ENCODE measurements at places on chromosomes 1 and 21.
A peak's percentile ranks its signal among the peaks of the same experiment; 100 is the strongest.

- no peak for DNase-seq
Observed at GRCh38 chr1:83746234-83746633, 252.7 kb downstream of the TTLL7 start.

- peak; percentile 62 for DNase-seq
Observed at GRCh38 chr1:4652631-4653327, 1.6 kb upstream of the AJAP1 start.

- DNase-seq: no peak
Observed at GRCh38 chr1:244037252-244037651, 13.8 kb upstream of the ZBTB18 start.

DNA sequence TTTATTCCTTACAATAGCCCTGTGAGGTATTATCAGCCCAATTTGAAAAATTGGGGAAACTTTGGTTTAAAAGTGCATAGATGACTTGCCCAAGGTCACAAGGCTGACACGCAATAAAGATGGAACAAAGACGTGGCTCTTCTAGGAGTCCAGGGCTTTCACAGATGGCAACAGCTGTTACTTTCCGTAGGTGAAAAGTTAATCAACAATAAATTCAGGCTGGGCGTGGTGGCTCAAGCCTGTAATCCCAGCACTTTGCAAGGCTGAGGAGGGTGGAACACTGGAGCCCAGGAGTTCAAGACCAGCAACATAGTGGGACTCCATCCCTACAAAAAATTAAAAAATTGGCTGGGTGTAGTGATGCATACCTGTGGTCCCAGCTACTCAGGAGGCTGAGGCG, 87.8 kb upstream of the ATF3 start:
- no peak for DNase-seq

- DNase-seq: no peak
Observed at GRCh38 chr1:153485863-153486262, 25.4 kb upstream of the S100A7 start.

- no peak for DNase-seq
Observed at GRCh38 chr1:56550138-56550858, 29.1 kb downstream of the PLPP3 start.

DNA sequence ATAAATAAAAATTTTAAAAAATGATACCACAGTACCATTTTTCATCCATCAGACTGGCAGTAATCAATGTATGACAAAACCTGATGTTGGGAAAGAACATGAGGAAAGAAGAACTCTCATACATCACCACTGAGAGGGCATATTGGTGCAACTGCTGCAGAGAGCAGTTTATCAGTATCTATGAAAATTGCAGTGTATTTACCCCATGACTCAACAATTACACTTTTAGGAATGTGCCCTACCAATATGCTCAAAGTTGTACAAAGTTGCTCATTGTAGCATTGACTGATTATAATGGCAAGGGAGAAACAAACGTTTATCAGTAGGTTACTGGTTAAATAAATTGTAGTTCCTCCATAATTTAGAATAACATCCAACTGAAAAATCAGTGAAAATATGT, 36.7 kb downstream of the CATSPERE start:
- DNase-seq: no peak

DNA sequence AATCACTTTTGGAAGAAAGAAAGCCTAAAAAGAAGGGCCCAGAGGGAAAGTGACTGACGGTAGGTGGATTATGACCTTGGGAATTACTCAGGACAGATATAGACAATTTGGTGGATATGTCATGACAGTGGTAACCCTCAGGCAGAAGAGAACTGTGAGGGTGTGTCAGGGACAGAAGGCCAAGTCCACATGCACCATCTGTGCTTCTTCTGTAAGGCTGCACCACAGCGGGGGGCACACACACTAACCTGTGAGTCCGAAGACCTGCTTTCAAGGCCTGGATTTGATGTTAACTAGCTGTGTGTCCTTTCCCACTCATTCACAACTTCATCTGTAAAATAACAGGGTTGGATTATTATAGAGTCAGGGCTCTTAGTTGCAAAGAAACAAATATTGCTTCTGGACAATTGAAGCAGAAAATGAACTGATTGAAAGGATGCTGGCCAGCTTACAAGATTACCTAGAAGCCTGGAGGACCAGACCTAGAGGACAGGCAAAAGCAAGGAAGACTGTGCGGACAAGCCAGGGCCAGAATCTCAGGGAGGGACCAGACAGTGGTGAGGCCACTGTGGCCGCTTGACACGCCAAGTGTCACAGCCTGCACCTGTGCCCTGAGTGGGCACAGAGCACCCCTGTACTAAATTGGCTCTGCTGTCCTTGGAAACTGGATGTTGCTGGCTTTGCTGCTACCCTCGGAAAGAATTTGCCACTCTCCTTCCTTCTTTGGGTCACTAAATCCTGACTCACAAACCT, 34.7 kb upstream of the USP24 start:
- DNase-seq: no peak

- peak; percentile 70 for DNase-seq
Observed at GRCh38 chr1:9651565-9652378, at the start of gene PIK3CD. Gene PIK3CD, plus strand, starts transcription at chr1:9651731. Its CDS starts 58,725 bp downstream, at chr1:9710456.

GRCh38 chr1:18907917-18908845, 5.8 kb upstream of the ALDH4A1 start:
- DNase-seq: no peak

- DNase-seq: peak; percentile 57
Observed at GRCh38 chr1:234730770-234731568, 121.0 kb upstream of the IRF2BP2 start.

GRCh38 chr1:168195199-168196135, 16.7 kb downstream of the TIPRL start:
- no peak for DNase-seq

- DNase-seq: no peak
Observed at GRCh38 chr1:46288485-46289133, 14.8 kb downstream of the LRRC41 start.

DNA sequence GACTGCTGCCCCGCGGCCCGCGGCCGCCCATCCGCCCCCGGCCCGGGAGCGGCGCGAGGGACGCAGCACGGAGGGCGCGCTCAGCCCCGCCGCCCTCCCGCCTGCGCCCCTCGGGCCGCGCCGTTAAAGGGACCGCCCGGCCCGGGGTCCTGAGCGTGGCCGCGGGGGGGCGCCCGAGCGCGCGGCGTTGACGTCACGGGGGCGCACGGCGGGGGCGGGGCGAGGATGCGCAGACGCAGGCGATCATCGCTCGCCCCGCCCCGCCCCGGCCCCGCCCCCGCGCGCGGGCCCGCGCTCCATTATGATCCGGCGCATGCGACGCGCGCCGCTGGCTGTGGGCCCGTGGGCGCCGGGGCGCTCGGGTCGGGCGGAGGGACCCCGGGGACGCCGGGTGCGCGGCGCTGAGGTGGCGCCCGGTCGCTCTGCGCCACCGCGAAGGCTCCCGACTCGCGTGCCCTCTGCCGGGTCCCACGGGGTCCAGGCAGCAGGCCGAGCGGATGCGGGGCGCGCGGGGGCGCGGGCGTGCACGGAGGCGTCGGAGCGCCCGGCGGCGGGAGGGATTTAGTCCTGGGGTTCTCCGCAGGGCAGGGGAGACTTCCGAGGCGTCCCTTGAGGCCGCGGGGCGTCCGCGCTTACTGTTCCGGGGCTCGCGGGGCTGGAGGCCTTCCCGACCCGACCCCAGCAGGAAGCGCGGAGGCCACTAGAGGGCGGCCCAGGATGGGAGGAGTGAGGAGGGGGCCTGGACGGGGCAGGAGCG, at the start of gene DVL1:
TSS of gene DVL1 (minus strand) at position 163 of the 757 bp plus-strand sequence. CDS start 353 bp downstream, outside the sequence.
- DNase-seq: peak; percentile 70

GRCh38 chr1:233873666-233874065, 30.8 kb upstream of the SLC35F3 start:
- no peak for DNase-seq
